Ureter (tissue), 1 donor: ENCODE measurements at places on chromosomes 6 and 20. TPM values are rescaled to one million over a fixed set of nuclear protein-coding genes. Genes with fewer than 3 reads are reported as not detected.

DNA sequence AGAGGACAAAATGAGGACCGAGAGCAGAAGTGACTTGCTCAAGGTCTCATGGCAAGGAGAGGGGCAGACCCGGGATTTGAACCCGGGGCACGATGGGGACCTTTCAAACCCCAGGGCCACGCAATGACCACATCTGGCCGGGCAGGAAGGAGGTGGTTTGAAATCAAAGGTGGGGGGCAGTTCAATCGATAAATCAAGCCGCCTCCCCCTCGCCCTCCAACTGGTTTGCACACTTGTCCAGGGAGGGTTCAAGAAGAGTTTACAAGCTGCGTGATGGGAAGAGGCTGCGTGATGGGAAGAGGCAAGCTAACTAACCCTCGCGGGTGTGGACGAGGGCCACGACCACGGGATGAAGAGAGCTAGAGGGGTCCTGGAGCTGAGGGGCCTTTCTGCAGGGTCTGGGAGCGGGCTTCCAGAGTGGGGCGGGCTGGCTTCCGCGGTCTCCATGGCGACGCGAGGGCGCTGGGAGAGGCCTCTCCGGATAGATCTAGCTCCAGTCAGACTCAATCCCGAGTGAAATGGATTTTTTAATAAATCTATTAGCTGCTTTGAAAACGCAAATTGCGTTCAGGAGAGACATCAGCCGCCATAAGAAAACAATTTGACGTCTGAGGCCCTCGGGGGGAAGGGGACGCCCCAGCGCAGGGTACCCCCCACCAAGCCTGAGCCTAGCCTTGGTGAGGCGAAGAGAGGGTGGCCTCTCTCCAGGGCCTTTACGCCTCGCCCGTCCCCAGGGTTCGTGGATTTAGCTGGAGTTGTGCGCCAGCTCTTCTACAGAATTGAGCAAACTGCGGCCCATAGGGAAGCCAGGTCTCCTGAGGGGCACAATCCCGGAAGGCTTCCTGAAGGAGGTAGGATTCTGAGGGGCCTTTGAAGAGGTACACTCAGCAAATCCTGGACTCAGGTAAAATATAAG is 143.9 kb downstream of the GRM4 start:
- no peak for DNase-seq

GRCh38 chr6:27966044-27966443 is 9.0 kb downstream of the OR2B6 start:
- no peak for DNase-seq

DNA sequence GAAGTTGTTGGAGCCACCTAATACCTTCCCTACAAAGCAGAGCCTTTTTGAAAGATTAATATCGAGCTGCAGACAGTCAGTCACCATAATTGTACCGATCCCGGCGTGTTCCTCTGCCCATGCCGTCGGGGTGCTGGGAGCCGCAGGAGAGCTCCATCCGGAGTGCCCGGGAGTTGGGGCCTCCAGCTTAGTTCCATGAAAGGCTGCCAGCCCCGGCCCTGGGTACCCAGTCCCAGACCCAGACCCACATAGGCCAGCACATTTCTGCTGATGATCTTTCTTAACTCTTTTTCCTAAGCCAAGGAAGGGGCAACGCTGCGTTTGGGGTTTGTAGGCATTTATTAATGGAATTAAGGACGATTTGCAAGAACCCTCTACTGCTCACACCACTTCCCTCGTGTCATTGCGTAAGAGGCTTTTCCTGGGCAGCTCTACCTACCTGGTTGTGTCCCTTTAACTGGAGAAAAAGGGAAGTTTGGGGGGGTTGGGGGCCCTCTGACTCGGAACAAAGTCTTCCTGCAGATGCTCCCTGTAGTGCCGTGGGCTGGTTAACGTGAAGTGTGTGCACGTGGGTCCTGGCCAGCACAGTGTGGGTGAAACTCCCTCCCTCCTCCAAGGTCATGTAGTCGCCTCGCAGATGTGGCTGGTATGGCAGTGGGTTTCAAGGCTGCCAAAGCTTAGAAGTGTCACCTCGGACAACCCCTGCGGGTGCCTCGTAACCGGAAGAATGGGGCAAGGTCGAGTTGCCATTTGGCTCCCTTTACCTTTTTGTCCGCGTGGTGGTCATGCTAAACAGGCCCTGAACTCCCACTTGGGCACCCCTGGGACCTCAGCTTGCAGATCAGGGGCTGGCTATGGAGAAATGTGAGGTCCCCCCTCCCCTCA is 54.3 kb upstream of the APCDD1L start:
- no peak for DNase-seq

GRCh38 chr6:79158856-79159516 is 75.5 kb downstream of the HMGN3 start:
- no peak for DNase-seq

DNA sequence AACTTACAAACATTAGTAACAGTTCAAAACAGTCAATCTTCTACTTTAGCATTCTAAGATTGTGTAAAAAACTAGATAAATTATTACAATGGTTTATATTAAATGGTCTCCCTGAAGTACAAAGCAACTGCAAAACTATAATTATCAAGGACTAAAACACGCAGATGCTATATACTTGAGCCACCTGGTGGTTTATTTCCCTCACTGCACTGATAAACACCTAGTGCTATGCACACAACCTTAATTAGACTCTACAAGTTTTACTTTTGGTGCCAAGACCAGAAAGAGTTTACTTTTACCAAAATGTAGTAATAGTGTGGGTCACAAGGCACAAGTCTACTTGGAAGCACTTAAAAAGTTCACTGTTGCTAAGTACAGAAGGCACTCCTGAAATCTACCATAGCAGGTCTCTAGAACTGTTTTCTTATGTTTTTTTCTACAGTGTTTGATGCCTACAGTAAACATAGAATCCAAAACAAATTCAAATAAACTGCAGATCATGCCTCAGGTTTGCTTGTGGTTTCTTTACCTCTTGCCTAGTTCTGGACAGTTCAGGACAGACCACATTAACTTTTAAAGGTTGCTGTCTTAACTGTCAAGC is 49.2 kb downstream of the GMDS start:
- no peak for DNase-seq

GRCh38 chr6:36263390-36264000 is 6.4 kb upstream of the PNPLA1 start:
- no peak for DNase-seq

DNA sequence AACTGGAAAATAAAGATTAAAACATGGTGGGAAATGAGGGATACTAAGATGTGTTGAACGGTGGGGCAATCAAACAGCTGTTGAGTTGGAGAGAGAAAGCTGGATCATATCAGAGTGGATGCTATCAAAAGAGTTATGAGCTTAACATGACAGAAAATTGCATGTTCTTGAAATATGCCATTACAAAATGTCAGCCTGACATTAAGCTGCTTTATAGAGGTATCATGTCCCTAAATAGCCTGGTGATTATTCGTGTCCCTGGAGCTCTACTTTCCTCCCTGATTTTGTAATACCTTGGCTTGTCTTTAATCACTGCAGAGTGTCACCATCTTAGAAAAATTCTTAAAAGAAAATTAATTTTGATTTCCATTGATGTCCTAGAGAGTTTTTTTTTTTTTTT is 223.1 kb downstream of the PHF3 start:
- no peak for DNase-seq

DNA sequence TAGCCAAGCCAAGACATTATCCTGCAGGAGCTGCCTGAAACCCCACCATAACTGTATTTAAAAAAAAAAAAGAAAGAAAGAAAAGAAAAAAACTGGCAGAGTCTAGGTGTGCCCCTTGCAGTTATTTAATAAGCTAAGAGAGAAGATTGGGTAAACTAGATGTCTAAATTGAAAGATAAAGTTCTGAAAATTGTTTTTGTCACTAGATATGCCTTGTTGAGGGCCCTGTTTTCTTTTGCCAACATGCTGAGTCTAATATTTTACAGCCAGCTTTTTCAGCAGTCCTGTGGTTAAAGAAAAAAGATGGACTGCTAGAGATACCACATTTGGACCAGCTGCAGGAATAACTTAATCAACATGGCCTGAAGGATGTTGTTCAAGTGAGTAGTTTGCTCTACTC is 116.3 kb upstream of the TCF21 start:
- DNase-seq: no peak

DNA sequence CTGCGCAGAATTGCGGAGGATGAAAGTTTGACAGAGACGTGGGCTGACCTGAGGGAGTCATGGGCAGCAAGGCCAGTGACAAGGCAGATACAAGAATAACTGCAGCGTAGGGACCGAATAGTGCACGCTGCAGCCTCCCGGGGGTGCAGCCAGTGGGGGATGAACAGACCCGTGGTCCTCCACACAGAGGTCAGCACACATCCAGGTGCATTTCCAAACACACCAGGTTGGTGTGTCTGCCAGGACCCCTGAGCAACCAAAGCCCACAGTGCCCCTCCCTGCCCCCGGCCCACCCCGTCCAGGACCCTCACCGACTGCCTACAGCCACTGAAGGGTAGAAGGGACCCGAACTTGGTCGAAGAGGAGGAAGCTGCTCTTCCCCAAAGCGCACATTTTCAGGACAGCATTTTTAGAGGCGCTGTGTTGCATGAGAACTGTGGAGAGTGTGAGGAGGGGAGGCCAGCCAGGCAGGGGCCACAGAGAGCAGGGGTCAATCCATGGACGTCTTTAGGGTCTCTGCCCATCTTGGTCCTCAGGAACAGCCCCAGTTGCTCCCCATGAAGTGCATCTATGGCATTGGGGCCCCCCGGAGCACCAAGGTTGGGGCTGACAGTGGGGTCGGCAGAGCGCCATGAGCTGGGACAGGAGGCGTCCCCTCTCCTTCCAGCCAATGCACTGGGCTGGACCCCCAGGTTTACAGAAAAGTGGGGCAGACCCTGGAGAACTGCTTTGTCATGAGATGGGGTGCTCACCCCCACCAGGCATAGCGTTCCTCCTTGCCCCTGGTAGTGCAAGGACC is 157.8 kb upstream of the AFDN start:
- no peak for DNase-seq

GRCh38 chr6:155561257-155561965 is 105.8 kb upstream of the NOX3 start:
- DNase-seq: no peak

DNA sequence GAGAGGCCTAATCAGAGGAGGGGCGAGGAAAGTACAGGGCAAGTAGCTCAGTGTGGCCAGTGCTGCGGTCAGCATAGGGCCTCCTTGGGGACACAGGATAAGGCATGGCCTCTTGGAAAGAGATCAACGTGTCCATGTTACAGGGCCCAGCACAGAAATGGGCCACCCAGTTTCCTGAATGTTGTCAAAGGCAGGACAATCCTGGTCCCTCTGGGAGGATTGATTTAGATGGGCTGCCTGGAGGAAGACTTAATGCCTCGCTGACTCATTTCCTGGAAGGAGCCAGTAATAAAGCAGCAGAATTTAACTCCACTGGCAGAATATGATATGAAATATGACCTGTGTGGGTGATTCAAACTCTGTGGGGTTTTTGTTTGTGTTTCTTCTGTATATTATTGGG is 16.6 kb downstream of the DDO start:
- DNase-seq: no peak

- no peak for DNase-seq
Observed at GRCh38 chr20:47456952-47457724, 44.5 kb upstream of the NCOA3 start.

DNA sequence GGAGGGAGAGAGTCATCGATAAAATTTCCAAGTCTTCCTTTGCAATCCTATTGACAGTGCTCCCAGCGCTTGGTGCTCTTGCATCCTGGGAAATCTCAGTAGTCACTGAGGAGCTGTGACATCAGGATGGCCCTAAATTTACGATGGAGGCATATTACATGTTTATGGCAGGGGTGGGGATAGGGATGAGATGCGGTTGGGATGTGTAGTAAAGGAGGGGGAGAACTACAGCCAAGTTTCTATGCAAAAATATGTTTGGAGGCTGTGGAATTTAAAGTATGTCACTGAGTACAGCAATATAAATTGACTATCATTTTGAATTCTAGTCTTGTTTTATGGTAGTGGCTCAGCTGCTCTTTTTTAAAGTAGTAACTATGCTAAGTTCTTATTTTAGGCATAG is 544.9 kb downstream of the PKHD1 start:
- no peak for DNase-seq

- peak; percentile 57 for DNase-seq
Observed at GRCh38 chr6:106250953-106251352, 74.6 kb downstream of the ATG5 start.

GRCh38 chr6:135258970-135259369 is 77.9 kb downstream of the MYB start:
- DNase-seq: peak; percentile 49

DNA sequence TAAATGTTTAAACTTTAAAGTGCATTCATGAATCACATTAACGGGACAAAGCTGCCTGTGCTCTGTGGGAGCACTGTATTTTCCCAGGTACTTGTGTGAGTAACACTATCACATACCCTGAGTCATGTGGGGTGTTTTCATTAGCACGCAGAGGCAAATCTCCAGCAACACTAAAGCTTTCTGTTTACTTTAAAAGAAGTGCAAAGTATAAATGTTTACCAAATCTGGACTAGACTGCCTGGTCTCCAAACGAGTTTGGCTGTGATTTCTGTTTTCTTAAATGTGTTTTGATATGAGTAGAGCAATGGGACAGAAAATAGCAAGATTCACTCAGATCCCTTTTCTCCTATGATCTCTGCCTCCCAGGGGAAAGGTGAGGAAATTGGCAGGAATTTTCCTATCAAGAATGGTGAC is 28.8 kb upstream of the RIPPLY2 start:
- DNase-seq: no peak

DNA sequence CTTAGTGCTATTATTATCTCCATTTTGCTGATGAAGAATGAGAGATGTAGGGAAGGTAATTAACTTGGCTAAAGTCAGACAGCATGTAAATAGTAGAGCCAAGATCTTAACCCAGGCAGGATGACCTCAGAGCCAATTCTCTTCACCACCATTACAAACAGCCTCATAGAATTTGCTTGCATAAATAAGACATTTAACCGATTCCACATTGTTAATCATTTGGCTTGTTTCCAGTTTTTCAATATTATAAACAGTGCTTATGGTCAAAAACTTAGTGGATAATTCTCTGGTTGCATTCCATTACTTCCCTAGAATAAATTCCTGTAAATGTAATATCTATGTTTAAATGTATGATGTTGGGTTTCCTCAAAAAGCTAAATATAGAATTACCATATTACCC is 19.1 kb upstream of the PRDM1 start:
- no peak for DNase-seq

DNA sequence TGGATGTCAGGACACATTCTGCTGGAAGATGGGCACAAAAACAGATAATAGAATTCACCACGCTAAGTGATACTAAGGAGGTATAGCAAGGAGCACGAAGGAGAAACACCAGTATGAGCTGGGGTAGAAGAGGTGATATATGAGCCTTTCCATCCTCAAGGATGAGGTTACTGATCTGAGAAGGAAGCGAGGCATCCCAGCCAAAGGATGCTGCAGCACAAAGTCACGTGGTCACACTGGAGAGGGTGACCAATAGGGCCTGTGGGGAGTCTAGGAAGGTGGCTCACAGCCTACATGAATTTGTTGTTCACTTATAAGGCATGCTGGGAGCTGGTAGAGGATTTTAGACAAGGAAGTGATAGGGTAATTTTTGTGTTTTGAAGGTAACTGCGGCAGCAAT is 1.4 kb downstream of the GINS1 start:
- DNase-seq: no peak

FAM217A gene
- total RNA-seq: not detected

PLA2G7 gene
- total RNA-seq: 4.6 TPM

GGTLC1 gene
- total RNA-seq: not detected

CUL9 gene
- 71.7 TPM for total RNA-seq

ATP6V1G2 gene
- 0.65 TPM for total RNA-seq

MUC22 gene
- total RNA-seq: not detected

LAMA2 gene
- 43.4 TPM for total RNA-seq
